ENCODE measurements at places on chromosomes 6 and 20. TPM values are rescaled to one million over a fixed set of nuclear protein-coding genes. Genes with fewer than 3 reads are reported as not detected.

- DNase-seq, result peak; percentile 53
Observed at GRCh38 chr20:48772183-48772976, 55.4 kb downstream of the PREX1 start.

- no peak for DNase-seq
Observed at GRCh38 chr20:60219984-60220562, 261.9 kb downstream of the CDH26 start.

GRCh38 chr6:80991316-80991715 is 761.2 kb downstream of the TENT5A start:
- no peak for DNase-seq

DNA sequence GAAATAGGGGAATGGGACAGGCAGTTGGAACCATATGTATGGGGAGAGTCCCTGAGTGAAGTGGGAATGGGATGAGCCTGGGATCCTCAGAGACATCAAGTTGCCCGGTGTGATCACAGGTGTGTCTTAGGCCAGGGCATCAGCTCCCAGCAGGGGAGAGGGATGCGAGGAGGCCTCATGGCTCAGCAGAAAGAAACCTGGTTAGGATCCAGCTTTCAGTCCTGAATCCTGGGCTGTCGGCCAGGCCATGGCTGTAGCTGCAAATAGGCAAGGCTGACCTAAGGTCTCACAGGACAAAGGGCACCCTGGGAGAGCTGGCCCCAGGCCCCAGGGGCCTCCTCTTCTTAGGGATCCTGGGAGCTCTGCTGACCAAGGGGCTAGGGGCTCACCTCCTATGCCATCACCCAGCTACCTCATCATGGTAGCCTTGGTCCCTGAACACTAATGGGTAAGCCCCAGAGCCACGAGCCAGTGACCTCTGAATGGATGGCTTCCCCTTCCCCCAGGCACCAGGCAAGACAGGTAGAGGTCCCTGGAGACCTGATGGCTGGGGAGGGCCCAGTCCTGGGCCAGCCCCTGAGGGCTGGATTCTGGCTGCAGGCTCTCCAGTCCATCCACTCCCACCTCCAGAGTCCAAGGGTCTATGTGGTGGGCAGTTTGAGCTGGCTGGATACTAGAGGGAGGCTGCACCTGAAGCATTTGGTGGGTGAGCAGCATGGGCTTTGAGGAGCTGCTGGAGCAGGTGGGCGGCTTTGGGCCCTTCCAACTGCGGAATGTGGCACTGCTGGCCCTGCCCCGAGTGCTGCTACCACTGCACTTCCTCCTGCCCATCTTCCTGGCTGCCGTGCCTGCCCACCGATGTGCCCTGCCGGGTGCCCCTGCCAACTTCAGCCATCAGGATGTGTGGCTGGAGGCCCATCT is at the start of gene SLC22A7:
Gene SLC22A7 (plus strand): TSS at position 617 of the 921 bp plus-strand sequence. CDS start 99 bp downstream, at position 716.
- DNase-seq, result no peak

DNA sequence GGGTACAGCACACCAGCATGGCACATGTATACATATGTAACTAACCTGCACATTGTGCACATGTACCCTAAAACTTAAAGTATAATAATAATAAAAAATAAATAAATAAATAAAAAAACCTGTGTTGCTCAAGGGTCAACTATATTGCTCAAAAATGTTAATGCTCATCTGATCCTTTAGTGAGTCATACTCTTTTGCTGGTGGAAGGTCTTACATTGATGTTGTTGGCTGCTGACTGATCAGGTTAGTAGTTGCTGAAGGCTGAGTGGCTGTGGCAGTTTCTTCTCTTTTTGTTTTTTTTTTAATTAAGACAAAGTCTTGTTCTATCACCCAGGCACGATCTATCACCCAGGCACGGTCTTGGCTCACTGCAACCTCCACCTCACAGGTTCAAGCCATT is 29.6 kb upstream of the SMIM26 start:
- DNase-seq, result no peak

The ACAT2 gene
- total RNA-seq, result 32.7 TPM

The TFB1M gene
- total RNA-seq, result 10.2 TPM

The CPNE5 gene
- 5.0 TPM for total RNA-seq

The HS3ST5 gene
- not detected for total RNA-seq

The PTCHD4 gene
- total RNA-seq, result 13.3 TPM
